Caki2 (cell line): ENCODE measurements at places on chromosomes 7 and 10. TPM values are rescaled to one million over a fixed set of nuclear protein-coding genes. Genes with fewer than 3 reads are reported as not detected.

The ZNF804B gene
- not detected in 2 replicates for total RNA-seq

The ADARB2 gene
- 0.14 TPM in 1 of 2 replicates, not detected in the other for total RNA-seq

The UPK3B gene
- 0.64 and 2.5 TPM in 2 replicates for total RNA-seq

The SPDYE8 gene
- total RNA-seq, result not detected in 2 replicates

The RALA gene
- 20.9 and 21.5 TPM in 2 replicates for total RNA-seq

- DNase-seq, result no peak
Observed at GRCh38 chr7:79790656-79791262, 337.3 kb upstream of the MAGI2 start.

- DNase-seq, result no peak
Observed at GRCh38 chr7:101880282-101881054, 63.0 kb downstream of the CUX1 start.

DNA sequence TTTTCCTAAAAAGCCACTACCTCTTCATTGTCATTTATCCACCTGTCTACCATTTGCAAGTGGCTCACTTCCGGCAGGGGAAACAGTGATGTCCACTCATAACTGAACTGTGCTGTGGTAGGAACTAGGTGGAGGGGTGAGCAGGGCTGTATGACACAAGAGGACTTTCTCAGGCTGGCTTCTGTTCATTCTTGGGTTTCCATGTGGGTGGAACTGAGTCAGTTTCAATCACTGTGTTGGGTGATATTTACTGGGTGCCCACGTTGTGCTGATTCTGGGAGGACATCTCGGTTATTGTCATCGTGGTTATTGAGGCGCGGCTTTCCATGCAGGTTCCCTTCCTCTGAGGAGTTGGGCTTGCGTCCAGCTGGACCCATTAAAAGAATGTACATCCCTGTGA, 38.8 kb downstream of the RAMP3 start:
- no peak for DNase-seq

- DNase-seq, result no peak
Observed at GRCh38 chr10:17907641-17908040, 44.1 kb upstream of the SLC39A12 start.
